Epithelial cell of proximal tubule (primary cell): ENCODE measurements at places on chromosomes 3 and 15. TPM values are rescaled to one million over a fixed set of nuclear protein-coding genes. Genes with fewer than 3 reads are reported as not detected.
A peak's percentile ranks its signal among the peaks of the same experiment; 100 is the strongest.

The CYP1A2 gene
- total RNA-seq: not detected in 2 replicates

The IDH3A gene
- total RNA-seq: 40.8 and 57.5 TPM in 2 replicates

The NEO1 gene
- 15.3 and 31.0 TPM in 2 replicates for total RNA-seq

The LIPH gene
- 1.8 and 1.9 TPM in 2 replicates for total RNA-seq

The ROPN1B gene
- not detected in 2 replicates for total RNA-seq

The CHRNB4 gene
- total RNA-seq: 0.23 TPM in 1 of 2 replicates, not detected in the other

The SYNPR gene
- not detected in 2 replicates for total RNA-seq

The SEMA3G gene
- 0.43 and 5.1 TPM in 2 replicates for total RNA-seq

The WDR93 gene
- not detected in 2 replicates for total RNA-seq

The CPNE4 gene
- total RNA-seq: 4.1 TPM in 1 of 2 replicates, not detected in the other

DNA sequence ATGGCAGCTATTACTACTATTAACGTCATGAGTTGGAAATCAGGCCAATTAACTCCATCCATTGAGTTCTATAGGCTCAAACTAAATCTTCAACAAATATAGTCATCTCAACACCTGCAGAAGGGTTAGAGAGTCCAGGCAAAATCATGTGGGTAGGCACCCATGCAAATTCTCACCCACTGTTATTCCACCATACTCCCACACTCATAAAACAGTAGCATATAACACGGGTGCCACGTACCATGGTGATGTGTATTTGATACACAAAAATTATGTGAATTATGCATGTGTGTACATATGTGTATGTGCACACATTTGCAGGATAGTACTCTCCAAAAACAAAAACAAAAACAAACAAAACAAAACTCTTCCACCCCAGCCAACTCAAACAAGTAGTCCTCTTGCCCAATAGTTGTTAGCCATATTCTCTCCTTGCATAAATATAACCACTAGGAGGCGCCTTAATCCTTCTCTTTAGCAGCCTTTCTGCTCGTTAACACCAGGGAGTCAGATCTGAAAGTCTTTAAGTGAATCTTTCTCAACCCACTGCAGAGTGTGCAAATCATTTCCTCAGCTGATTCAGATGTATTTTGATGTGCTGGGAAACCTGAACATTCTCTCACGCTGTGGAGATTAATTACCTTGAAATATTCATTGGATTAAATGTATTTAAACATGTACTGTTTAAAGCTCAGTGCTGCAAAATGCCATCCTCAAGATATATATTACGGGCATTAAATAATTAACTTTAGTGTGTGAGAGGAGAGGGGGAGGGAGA lies 38.0 kb upstream of the COPB2 start:
- peak; percentile 56 for DNase-seq

GRCh38 chr3:30779686-30780287 lies 114.7 kb downstream of the GADL1 start:
- DNase-seq: no peak

DNA sequence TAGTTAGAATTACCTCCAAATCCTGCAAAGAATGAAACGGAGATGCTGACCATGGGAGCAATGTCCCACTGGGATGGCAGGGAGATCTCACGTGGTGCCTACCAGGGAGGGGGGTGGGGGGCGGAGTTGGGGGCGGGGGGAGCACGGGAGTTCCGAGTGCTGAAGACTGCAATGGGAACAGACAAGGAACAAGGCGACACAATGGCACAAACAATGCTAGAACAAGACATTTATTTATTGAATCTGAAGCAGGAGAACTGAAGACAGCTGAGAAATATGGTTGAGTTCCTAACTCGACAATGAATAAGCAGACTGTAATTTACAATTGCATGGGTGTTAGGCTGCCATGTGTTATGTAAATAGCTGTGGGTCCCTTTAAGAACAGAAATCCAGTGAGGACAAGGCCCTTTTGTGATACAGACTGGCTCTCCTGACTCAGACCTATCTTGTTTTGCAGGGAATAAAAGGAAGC lies 91.2 kb downstream of the AQP9 start:
- no peak for DNase-seq

GRCh38 chr3:95750097-95750496 lies 1064.3 kb upstream of the EPHA6 start:
- no peak for DNase-seq

DNA sequence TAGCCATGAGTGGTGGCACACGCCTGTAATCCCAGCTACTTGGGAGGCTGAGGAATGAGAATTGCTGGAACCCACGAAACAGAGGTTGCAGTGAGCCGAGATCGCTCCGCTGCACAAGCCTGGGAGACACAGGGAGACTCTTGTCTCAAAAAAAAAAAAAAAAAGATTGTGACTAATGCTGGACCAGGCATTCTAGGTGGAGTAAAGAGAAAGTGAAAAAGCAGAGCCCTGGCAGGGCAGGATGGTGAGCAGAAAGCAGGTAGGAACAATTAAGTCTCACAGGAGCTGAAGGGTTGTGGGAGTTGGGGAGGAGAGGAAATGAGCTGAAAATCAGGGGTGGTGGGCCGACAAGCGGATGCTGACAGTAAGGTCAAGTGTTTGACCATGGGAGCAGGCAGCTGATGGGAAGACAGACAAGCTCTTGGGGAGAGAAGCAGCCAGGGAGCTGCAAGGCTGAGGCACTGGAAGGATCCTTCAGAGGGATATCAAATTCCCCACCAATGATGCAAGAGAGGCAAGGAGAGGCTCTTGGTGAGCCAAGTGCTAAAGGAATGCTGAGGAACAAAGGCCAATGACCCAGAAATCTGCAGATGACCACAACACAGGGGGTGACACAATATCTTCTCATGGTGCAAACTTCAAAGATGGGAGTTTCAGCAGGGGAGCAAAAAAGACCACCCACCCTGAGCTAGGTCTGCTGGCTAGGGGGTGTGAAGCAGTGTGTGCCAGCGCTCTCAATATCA lies 251.1 kb downstream of the ULK4 start:
- peak; percentile 79 for DNase-seq

DNA sequence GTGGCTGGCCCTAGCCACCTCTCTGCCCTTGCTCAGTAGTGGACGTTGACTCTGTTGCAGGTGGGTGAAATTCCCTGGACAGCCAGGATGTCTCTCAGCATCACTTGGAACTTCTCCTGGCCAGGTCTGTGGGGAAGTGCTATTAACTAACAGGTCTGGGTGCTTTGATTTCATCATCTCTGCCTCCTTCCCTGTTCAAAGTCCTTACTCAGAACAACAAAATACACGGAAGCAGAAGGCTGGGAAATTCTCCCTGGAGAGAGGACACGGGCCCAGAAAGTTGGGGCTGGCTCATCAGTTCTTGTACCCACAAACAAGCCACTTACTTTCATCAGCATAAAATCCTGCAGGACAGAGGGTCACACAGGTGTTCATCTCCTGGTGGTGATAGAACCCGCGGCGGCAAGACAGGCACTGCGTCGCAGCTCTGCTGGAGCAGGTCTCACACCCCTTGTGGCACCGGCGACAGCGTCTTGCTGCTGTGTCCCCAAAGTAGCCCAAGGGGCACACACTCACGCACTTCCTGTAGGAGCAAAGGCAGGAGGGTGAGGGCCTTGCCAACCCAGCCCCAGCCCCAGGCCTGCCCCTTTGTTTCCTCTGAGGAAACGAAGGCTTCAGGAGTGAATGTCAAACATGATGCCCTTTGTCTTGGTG lies 29.6 kb upstream of the SNRPA1 start:
- DNase-seq: no peak

DNA sequence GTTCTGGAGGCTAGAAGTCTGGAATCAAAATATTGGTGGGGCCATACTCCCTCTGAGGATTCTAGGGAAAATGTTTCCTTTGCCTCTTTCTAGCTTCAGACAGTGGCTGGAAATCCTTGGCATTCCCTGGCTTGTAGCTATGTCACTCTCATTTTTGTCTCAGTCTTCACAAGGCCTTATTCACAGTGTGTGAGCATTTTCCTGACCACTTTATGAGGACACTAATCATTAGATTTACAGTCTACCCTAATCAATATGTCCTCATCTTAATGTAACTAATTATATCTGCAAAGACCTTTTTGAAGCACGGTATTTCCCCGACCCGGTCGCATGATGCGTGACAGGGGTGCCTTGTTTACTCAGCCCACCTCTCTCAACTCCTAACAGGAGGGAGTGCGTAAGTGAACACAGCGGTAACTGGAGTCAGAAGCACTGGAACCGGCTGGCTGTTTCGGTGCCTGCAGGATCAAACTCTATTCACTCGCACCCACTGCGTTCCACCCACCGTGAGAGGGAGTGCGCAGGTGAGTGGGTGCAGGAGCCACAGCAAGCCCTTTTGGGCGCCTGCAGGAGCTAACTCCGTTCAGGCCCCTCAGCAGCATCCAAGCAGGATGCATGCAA lies 155.0 kb downstream of the EPHA3 start:
- DNase-seq: no peak

DNA sequence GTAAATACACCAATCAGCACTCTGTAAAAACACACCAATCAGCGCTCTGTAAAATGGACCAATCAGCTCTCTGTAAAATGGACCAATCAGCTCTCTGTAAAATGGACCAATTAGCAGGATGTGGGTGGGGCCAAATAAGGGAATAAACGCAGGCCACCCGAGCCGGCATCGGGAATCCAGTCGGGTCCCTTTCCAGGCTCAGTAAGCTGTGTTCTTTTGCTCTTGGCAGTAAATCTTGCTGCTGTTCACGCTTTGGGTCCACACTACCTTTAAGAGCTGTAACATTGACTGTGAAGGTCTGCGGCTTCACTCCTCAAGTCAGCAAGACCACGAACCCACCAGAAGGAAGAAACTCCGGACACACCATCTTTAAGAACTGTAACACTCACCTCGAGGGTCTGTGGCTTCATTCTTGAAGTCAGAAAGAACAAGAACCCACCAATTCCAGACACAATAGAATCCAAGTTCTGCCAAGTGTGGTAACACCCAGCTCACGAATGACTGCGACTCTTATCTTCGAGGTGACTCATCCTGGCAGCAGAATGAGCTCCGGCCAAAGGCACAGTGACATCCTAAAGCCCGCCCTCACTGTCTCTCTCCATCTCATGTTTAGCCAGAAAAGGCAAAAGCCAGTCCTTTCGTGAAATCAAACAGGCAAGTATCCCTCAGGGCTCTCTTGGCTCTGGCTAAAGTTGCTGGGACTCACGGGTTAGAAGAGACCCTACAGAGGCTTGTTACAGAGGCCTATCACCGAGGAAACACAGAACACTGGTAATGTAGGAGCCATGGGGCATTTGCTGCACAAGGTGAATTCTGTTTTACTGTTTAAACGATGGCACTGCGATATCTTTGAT lies 155.2 kb downstream of the FAM43A start:
- DNase-seq: no peak

GRCh38 chr15:76149291-76149915 lies 89.6 kb downstream of the TMEM266 start:
- DNase-seq: no peak

GRCh38 chr3:81666502-81667121 lies 94.8 kb downstream of the GBE1 start:
- no peak for DNase-seq

DNA sequence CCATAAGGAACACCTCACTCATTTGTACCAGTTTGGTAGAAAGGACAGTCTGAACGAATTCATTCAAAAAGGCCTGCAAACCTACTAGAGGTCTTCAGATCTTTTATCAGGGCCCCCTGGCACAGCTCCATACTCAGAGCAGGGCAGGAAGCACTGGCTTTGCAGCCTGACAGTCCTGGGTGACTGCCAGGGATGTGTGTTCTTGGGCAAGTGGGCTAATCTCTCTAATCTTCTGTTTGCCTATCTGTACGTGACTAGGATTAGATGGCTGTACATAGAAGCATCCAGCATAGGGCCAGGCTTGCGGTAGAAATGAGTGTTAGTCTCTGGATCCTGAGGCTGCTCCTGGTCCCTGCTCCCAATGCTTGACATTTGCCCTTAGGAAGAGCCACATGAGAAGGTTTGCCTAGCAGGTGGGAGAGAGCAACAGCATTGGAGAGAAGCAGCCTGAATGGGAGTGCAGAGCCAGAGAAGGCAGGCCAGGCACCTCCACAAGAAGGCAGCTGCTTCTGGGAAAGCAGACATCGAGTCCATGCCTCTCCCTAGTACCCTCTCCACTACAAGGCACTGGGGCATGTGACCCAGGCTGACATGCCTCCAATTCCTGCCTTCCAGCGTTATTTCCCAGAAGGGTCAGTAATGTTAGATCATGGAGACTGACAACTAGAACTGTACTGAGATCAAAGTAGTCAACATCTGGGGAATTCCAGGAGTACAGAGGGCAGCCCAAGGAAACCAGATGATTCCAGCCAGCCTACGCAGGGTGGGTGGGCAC lies 1.0 kb upstream of the CXCR6 start:
- DNase-seq: no peak

DNA sequence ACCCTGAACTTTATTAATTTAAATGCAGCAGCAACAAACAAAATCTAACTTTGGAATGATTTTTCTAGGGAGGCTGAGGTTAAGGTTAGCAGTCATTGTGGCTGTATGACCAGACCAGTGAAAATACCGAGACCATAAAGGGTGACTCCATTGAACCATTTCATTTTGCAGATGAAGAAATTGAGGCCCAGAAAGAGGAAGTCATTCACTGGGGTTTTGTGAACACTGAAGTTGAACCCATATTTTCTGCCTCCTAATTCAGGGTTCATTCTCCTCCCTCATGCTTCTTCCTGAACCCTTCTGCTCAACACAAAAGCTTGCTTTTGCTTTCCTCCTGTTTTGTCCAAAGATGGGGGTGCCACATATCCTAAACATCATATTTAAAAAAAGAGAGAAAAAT lies 65.8 kb upstream of the PLCL2 start:
- no peak for DNase-seq

DNA sequence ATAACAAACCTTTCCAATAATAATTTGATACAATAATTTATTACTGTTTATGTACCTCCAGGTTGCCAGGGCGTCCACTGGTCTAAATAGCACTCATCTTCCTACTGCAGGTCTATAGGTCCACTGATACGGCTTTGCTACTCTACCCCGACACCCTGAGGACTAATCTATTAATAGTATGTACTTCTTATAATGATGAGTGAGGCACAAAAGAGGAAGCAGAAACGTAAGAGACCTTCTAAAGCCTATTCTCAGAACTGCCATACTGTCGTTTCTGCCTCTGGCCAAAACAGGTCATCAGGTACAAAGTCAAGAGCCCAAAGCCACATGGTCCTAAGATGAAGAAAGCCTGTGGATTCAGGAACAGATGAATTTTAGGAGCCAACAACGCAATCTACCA lies 163.2 kb upstream of the GRM7 start:
- DNase-seq: no peak

DNA sequence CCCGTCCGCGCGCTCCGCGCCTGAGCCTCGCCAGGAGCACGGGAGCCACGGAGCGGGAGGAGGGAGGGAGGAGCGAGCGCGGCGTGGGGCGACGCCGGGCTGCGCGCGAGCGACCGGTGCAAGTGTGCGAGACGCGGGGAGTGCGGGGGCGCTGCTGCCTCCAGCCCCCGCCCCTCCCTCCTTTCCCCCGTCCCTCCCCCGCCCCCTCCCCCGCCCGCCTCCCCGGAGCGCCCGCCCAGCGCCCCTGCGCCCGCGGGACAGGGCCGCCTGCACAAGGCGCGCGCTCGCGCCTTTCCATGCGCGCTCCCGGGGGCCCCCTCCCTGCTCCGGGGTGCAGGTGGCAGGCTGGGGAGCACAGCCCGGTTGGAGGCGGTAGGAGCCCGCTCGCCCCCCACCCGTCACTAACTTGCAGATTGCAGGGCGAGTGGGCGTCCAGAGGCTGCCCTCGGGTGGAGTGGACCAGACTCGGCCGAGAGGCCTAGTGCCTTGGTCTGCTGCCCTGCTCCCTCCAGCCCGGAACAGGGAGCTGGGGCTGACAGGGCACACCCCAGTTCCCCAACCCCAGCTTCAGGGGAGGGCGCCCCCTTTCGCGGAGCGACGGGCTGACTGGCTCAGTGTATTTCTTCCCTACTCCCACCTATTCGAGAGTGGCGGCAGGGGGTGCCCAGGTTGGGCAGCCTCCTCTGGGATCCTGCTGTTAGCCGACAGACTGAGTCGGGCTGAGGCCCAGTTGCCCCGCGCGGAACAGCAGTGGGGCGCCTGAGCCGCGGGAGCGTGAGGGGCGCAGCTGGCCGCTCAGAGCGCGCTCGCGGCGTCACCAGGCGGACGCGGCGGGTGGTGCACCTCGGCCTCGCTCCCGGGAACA lies at the start of gene WNT7A:
TSS of gene WNT7A (minus strand) at position 126 of the 865 bp plus-strand sequence. CDS start 255 bp downstream, outside the sequence.
- no peak for DNase-seq
